Activated naive CD8-positive, alpha-beta T cell treated with anti-CD3 and anti-CD28 coated beads for 36 hours (primary cell): ENCODE measurements at places on chromosomes 7 and 10.

DNA sequence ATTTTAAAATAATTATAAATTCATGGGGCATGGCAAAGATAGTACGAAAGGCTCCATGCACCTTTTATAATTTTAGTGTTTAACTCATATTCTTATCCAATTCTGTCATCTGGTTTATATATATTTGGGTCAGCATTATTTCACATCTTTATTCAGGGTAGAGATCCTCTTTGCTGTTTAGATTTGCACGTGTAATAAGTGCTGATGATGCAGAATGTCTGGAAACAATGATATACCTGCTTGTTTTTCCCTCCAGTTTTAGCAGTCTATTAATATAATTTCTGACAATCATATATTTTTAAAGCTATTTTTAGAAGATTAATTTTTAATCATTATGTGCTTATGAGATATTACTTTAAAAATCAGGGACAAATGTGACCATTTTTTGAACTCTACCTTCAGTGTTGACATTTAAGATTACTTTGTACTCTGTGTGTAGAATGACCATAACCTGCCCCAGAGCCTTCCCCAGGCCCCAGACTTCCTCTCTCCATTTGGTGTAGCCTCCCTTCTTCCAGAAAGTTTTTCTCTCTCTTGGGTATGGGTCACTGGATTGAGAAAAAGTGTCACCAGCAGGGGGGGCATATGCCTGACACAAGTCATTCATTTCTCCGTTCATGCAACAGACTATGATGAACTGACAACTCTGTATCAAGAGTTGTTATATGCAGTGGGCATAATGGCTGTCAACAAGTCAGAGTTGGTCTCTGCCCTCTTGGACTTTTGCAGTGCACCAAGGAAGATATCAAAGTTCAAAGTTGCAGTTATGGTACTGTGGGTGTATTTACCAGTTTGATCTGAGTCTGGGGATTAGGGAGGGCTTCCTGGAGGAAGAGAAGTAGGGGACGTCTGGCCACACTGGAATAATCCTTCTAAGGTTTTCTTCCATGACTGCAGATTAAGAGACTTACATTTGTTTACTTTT, 192.6 kb upstream of the CCDC6 start:
- peaks cover 7% of the 10 kb centered on the region for H3K27me3 ChIP-seq
- H3K4me1 ChIP-seq, result no peaks in the 10 kb centered on the region
- H3K4me3 ChIP-seq, result no peak overlapping the region

GRCh38 chr7:7414791-7415603, 120.7 kb downstream of the COL28A1 start:
- H3K27me3 ChIP-seq, result no peaks in the 10 kb centered on the region
- no peak for DNase-seq
- H3K27ac ChIP-seq, result no peak overlapping the region
- no peaks in the 10 kb centered on the region for H3K36me3 ChIP-seq
- H3K4me1 ChIP-seq, result peaks cover 3% of the 10 kb centered on the region
- H3K4me3 ChIP-seq, result no peak overlapping the region

DNA sequence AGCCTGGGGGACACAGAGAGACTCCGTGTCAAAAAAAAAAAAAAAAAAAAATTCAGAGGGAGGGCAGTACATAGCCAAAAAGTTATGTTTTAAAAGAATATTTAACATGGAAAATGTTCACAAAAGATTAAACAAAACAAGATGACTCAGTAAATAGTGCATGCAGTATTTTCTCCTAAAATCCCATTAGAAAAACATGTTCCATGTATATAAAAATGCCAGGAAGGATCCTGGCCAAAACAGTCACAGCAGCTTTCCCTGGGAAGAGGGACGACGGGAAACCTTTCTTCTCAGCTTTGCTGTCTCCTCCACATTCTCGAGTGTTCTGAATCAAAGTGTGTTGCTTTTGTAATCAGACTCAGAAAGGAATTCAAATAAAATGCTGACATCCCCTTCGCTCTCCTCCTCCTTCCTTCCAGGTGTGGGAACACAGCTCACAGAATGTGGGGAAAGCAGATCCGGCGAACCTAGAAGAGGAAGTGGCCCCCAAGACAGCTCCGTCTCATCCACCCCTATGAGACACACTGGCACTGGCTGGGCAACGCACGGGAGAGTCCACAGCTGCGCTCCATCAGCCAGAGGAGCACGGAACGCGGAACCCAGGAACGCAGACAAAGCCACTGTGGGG, 139.4 kb downstream of the MAD1L1 start:
- no peak for DNase-seq
- H3K27ac ChIP-seq, result no peak overlapping the region
- H3K4me1 ChIP-seq, result peaks cover 19% of the 10 kb centered on the region
- no peaks in the 10 kb centered on the region for H3K27me3 ChIP-seq
- no peak overlapping the region for H3K4me3 ChIP-seq

- H3K36me3 ChIP-seq, result no peaks in the 10 kb centered on the region
- H3K4me1 ChIP-seq, result peaks cover 12% of the 10 kb centered on the region
- no peak overlapping the region for H3K27ac ChIP-seq
- DNase-seq, result no peak
- H3K27me3 ChIP-seq, result peaks cover 63% of the 10 kb centered on the region
These were observed 623 bp downstream of the HOXA4 start for GRCh38 chr7:27129729-27130539.

GRCh38 chr10:12978891-12979290, 22.6 kb downstream of the CCDC3 start:
- H3K27ac ChIP-seq, result no peak overlapping the region
- DNase-seq, result no peak
- H3K4me3 ChIP-seq, result no peak overlapping the region
- peaks cover 8% of the 10 kb centered on the region for H3K27me3 ChIP-seq
- no peaks in the 10 kb centered on the region for H3K36me3 ChIP-seq
- no peaks in the 10 kb centered on the region for H3K4me1 ChIP-seq

DNA sequence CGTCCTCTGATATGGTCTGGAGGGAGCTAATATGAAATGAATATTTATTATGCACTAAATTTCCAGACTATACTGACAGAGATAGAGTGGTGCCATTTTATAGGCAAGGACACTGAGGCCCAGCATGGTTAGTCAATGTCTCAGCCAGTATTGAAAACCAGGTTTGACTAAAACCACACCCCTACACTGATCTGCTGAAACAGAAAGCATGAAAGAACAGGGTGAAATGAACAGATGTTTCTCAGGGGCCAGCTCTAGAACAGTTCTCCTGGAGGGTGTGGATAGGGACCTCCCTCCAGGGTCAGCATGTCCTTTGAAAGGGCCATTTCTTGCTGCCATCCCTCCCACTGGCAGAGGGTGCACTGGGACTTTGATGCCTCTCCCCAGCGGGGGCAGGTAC, 700.5 kb downstream of the GRID1 start:
- H3K36me3 ChIP-seq, result no peaks in the 10 kb centered on the region
- no peak overlapping the region for H3K27ac ChIP-seq
- H3K27me3 ChIP-seq, result peaks cover 4% of the 10 kb centered on the region
- no peak overlapping the region for H3K4me3 ChIP-seq
- DNase-seq, result no peak

DNA sequence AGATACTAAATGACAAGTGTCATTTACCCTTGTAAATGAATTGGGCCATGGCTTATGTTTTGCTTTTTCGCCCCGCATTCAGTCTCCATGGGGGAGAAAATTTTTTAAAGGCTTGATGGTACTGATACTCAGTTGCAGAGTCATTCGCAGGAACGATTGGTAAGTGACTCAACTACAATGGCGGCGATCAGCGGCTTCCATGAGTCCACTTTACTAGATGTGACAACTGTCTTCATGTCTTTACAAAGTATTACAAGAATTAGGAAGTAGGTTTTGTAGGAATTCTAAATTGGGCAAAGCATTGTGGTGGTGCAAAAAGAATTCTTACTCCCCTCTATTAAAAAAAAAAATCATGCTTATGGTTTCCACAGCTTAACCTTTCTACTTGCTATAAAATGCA, 108.8 kb upstream of the ZEB1 start:
- no peaks in the 10 kb centered on the region for H3K4me1 ChIP-seq
- H3K36me3 ChIP-seq, result no peaks in the 10 kb centered on the region
- no peaks in the 10 kb centered on the region for H3K27me3 ChIP-seq
- H3K27ac ChIP-seq, result no peak overlapping the region
- no peak overlapping the region for H3K4me3 ChIP-seq

DNA sequence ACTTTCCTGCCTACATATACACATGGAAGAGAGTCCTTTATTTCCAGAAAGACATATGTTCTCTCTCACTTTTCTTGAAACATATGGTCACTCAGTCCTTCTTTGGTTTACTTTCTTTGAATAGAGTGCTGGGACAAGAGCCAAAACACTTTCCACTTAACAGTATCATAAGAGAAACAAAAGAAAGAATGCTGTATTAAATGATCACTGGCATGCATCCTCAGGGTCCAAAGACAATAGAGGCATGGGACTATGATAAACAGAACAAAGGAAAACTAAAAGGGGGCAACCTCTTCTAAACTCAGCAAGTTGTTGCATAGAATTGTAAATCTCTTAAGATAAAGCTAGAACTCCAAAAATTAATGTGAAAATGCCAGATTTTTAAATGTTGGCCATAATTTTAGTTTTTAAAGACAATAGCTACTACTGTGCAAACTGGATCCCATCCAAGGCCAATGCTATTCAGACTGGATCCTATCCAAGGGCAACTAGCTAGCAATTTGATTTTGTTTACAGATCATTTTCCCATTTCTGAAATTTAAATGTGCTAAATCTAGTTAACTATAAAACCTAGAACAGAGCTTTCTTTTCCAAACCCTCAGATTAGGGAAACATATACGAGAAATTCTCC, 687.5 kb downstream of the SORCS3 start:
- no peaks in the 10 kb centered on the region for H3K27me3 ChIP-seq
- no peak overlapping the region for H3K4me3 ChIP-seq
- no peaks in the 10 kb centered on the region for H3K4me1 ChIP-seq
- H3K27ac ChIP-seq, result no peak overlapping the region

DNA sequence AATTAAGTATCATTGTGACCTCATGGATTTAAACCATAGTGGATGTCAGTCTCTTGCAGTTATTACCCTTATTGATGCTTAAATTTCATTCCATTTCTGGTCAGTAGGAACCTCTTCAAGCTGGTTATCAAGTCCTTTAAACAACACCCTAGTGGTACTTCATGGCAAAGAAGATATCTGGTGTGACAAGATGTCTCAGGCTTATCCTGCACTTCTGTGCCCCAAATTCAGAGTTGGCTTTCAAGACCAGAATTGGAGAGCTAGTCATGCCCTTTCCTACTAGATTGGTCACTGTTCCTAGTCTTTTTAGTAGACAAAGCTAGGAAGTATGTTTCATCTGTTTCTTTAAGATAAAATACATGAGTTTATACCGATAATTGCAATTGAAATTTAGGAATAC, 54.9 kb downstream of the KMT2E start:
- no peaks in the 10 kb centered on the region for H3K27me3 ChIP-seq
- no peak overlapping the region for H3K4me3 ChIP-seq
- no peak for DNase-seq
- peaks cover 14% of the 10 kb centered on the region for H3K4me1 ChIP-seq

DNA sequence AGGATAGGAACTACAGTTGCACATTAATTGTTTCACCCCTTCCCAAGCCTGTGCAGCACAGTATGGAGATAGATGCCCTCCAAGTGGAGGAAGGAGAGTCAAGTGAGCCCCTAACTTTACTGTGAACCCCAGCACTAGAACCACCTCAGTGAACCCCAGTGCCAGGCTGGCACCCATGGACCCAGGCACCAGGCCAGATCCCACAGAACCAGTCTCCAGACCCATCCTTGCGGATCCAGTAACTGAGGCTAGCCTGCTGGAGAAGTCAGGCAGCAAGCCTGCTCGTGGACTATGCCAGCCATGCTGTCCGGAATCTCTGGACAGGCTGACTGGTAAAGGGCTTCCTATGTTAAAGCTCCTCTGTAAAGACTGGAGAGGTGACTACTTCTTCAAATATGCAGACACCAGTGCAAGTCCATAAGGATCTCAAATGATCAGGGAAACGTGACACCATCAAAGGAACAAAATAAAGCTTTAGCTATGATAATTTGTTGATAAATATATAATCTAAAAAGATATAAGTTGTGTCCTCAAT, 27.7 kb downstream of the SHOC2 start:
- no peak overlapping the region for H3K4me3 ChIP-seq
- H3K36me3 ChIP-seq, result peaks cover 77% of the 10 kb centered on the region

DNA sequence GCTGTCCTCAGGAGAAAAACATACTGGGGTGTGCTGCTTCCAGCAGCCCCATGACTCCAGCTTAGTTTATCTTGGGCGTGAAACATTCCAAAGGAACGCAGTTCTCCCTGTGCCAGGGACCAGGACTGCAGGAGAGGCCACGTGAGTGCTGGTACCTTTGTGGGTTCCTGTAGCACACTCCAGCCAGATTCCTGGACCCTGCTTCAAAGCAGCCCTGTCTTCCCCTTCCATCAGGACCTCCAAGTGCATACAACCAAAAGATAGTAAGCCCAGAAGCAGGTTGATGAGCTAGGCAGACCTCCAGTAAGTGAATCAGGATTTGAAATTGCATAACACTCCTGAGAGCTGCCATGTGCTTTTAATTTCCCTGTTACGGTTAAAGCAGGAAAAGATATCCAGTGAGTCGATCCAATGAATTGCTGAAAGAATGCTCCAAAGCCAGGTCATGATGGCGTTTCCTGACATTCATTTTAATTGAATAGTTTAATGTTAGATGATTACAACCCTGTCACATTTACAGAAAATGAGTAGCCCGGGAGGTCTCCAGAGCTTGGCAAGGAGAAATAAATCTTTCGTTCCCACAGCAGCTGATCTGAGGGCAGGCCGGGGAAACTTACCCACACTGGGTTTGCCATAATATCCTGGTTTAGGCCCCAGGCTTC, 38.9 kb upstream of the CPXM2 start:
- H3K36me3 ChIP-seq, result no peaks in the 10 kb centered on the region
- H3K27me3 ChIP-seq, result peaks cover 23% of the 10 kb centered on the region
- H3K27ac ChIP-seq, result no peak overlapping the region
- H3K4me1 ChIP-seq, result peaks cover 7% of the 10 kb centered on the region
- no peak for DNase-seq
